ENCODE measurements at places on chromosomes 16 and 17.

DNA sequence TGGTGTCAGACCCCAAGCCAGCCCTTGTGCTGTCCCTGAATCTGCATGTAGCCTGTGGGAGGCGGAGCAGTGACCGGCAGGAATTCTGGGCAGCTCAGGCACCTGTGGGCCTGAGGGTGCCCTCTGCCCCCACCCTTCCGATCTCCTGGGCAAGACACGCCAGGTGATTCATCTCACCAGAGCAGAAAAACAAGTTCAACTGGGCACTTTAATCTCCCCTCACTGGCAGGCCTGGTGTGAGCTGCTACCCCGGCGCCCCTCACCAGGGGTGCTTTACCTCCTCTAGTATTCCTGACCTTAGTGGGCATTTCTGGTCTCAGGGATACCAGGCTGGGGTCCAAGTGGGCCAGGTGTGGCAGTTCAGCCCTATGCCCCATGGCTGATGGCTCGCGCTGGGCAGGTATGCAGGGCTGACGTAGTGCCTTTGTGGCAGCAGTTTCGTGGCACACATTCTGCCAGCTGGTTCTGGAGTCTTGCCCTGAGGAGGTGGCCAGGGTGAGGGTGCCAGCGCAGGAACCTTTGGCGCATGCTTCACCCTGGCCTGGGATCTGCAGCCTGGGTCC, 6.0 kb downstream of the ERBB2 start:
- DNase-seq, result no peak

DNA sequence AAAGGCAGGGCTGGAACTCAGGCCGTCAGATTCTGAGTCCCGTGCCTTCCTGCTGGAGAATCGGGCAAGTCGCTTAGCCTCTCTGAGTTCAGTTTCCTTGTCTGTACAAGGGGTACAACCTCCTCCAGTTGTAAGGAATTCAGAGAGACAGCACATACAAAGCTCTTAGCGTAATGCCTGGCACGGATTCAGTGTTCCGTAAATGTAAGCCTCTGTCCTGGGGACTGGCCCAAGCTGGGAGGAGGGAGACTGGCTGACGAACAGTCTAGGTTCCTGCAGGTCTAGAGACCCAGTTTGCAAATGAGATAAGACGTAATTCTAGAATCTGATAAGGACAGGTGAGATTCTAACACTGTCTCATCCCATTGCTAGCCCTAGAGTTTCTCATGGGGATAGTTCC, 9.9 kb downstream of the METTL22 start:
- DNase-seq, result no peak

GRCh38 chr16:86530251-86531190, 20.2 kb downstream of the FOXF1 start:
- DNase-seq, result no peak

DNA sequence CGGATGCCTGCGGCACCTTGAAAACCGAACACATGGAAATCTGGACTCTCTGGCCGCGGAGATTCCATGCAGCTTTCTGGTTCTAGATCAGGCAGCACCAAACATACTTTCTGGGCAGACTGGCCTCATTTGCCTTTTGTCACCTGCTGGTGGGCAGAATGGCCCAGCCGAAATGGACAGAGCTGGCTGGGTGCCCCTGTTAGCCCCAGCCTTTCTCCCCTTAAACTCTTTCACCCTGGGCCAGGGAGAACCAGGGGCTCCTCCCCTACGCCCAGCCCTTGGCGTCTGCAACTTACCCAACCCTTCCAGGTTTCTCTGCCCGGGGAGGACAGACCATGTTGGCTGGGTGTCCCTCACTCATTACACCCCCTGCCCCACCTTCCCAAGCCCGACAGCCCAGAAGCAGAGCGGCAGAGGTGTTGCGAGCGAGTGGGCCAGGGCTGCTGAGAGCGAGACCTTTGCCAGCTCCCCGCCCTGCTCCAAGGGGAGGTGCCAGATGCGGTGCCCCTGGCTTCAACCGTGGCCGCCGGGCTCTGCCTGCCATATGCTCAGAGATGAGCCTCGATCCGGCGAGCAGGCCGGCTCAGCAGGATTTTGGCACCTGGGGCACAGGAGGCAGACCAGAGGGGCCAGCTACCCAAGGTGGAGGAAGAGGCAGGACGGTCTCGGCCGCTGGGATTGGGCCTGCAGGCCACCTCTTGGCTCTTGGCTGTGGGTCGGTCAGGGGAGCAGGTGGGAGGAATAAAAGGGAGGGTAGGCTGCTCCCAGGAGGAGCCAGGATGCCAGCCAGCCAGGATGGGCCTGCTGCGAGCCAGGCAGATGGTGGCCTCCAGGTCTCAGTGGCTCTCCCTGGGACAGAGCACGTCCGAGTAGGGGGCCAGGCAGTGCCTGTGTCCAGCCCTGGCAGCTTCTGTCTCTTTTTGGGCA, 191.3 kb downstream of the NTN1 start:
- no peak for DNase-seq

All from stimulated activated naive CD8-positive, alpha-beta T cell treated with anti-CD3 and anti-CD28 coated beads, Interleukin-15, amount 100 ng/mL, for 72 hours (primary cell).